Kidney epithelial cell (primary cell): ENCODE measurements at places on chromosomes 5 and 9. TPM values are rescaled to one million over a fixed set of nuclear protein-coding genes. Genes with fewer than 3 reads are reported as not detected.

DNA sequence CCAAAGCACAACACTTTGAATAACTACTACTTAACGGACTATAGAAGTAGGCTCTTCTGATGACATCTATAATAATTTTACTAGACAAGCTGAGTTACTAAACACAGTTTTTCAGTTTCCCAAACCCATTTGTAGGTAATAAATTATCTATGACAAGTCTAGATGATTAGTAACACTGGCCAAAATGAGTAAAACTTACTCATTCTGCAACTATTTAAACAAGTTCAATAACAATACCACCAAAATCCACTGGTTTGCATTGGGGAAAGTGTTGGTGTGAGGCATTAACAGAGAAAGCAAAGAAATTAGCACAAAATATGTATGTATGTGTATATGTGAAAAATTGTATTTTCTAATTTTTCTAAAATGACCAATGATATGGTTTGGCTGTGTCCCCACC, 119.3 kb downstream of the NR2F1-AS1 start:
- no peak for DNase-seq

SLC27A6 gene
- total RNA-seq: 1.2 and 1.6 TPM in 2 replicates

DNA sequence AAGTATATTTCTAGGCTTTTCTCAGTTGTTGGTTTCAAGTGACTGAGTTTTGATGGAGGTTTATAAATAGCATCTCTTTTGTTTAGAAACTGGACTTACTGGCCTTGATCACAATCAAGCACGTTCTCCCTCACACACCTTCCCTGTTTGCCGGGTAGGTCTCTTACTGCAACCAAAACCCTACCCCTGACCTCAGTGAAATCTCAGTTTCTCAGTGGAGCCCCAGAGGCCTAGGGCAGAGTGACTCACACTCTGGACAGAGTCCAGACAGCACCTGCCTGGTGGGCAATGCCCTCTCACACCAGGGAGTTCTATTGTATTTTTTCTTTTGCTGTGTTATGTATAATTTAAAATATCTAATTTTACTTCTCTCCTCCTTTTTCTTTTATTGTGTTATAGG, 48.4 kb upstream of the EPB41L4B start:
- no peak for DNase-seq

- DNase-seq: no peak
These were observed 530.4 kb upstream of the CDH9 start for GRCh38 chr5:27568811-27569210.

FOXB2 gene
- total RNA-seq: not detected in 2 replicates

C5 gene
- 0.63 and 0.89 TPM in 2 replicates for total RNA-seq

GRCh38 chr5:16841416-16841815, 94.7 kb downstream of the MYO10 start:
- DNase-seq: no peak

GABBR2 gene
- 9.7 and 10.8 TPM in 2 replicates for total RNA-seq

DNA sequence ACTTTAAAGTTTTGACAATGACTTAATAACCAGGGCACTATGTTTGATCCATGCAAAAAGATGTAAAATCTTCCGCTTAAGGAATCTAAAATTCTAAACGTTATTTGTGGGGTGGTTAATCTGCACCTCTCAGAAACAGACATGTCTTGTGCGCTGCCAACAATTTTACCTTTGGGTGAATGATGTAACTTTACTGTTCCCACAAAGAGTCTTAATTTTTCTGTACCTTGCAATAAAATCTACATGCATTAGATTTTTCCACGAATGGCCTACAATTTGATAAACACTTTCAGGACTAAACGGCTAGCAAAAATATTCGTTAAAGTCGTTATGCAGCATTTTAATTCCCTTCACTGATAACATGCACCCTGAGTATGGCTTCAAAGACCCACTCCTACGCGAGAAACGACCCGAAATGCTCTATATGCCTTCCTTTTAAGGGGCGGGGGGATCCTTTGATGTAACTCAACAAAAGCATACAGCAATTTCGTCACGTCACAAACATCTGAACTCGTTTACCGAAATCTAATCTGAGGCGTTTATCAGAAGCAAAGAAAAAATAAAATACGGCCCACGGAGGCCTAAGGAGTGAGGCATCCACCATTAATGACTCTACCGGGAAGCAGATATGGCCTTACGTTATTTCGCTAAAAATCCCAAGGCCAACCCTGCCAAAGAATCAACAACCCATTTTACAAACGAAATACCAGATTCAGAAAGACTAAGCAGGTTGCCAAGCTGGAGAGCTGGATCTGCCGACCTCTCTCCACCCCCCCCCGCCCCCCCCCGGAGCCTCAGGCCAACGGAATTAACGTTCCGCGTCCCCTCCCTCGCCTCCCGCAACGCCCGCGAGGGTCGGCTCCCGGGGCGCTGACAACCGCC, 621 bp downstream of the AK6 start:
- no peak for DNase-seq

DNA sequence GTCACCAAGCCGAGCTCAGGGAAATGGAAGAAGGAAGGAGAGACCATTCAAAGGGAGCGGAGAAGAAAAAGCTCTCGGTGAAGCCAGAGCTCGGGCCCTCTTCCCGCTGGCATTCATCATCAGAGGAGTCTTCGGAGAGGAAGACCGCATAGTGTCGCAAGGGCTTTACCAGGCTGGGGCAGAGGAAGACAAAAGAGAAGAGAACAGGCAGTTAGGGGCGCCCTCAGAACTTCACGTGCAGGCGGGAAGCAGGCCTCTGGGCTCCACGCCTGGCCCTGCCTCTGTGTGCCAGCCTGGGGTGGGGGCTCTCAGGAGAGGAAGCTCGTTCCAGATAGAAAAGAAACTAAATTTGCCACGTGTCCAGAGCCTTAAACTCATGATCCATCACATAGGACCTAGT, 31.7 kb downstream of the CRB2 start:
- no peak for DNase-seq
